HFFc6 (cell line): ENCODE measurements at places on chromosomes 12 and 14.

DNA sequence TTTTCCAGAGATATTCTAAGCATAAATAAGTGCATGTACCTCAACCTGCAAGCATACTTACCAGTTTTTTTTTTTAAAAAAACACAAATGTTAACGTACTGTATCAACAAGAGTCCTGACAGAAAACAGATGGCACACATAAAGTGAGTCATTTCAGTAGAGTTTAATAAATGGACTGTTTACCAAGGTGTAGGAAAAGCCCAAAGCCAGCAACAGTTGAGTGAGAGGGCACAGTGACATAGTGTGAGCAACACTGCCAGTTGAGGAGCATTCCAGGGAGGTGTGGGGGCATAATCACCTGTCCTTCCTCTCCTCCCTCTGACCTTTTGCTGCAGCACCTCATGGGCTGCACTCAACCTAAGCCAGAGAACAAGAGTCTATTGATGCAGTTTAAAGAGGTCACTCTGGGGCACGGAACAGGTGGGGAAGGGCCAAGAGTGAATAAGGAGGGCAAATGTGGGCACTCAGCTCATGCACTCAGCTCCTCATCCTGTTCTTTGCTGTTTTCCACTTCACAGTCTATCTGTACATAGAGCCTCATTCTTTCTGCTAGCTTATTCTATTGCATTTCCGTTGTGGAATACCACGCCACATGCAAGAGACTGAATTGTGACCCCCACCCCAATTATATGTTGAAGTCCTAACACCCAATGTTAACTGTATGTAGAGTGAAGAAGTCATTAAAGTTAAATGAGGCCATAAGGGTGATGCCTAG is 29.3 kb downstream of the DHRS2 start:
- DNase-seq, result no peak

- DNase-seq, result no peak
Measured at GRCh38 chr14:74514471-74514941, 20.9 kb downstream of the ISCA2 start.

- no peak for DNase-seq
Measured at GRCh38 chr12:92951006-92951405, 21.9 kb upstream of the EEA1 start.

GRCh38 chr12:1805441-1806081 is 14.8 kb upstream of the LRTM2 start:
- no peak for DNase-seq

DNA sequence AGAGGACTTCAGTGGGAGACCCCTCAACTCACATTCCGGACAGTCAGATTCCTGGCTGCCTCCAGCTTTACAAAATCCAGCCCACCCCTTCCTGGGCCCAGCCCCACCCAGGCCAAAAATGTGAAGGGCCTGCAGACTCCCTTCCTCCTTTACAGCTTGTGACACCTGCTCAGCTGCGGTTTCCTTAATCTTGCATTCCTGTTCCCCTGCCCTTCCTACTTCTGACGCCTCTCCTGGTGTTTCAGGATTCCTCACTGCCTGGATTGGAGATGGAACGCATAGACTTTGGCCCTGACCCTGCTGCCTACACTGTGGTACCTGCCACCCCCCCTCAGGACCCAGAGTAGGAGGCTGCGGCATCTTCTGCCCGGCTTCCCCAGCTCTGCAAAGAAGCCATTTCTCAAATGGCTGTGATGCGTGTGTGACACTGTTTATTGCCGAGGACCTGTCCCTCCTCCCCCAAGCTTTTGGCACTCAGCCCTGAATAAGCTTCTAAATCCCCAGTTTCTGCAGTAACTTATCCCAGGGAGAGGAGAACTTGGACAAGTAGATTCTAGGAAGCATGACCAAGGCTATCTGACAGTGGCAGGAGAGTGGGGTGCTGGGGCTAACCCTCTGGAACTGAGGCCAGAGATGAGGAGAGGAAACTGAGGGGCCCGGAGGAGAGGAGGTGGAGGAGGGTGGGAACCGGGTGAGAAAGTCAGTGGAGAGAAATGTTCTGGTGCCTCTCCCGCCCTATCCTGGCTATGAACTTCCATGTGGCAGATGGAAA is 24.9 kb upstream of the BCDIN3D start:
- no peak for DNase-seq

- peak; percentile 94 for DNase-seq
Measured at GRCh38 chr14:63203618-63204406, 431 bp upstream of the RHOJ start.

DNA sequence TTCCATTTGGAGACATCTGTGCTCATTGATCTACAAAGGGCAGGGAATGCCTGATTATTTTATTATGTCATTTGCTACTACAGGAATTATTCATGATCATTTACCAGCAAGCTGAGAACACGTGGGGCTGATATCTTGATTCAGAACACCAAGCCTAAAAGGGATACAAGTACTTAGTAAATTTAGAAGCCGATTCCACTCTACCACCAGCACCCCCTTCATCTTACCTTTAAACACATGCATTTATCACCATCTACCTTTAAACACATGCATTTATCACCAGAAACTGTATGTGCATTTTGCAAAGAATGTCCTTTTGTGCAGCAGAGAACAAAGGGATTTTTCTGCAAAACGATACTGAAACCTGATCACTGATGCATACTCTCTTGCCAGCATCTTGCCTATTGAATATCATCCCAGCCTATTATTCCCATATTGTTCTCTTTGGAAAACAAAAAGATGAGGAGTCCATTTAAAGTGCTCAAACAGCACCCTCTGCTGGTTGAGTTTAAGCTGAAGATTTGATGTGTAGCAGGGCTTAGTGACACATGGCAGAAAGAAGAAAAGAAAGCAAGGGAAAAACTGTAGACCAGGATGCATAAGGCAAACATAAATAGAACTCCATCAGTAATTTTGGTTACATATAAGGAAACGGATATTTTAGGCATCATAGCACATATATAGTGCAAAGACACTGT is 132.6 kb upstream of the PLEKHG7 start:
- peak; percentile 69 for DNase-seq

DNA sequence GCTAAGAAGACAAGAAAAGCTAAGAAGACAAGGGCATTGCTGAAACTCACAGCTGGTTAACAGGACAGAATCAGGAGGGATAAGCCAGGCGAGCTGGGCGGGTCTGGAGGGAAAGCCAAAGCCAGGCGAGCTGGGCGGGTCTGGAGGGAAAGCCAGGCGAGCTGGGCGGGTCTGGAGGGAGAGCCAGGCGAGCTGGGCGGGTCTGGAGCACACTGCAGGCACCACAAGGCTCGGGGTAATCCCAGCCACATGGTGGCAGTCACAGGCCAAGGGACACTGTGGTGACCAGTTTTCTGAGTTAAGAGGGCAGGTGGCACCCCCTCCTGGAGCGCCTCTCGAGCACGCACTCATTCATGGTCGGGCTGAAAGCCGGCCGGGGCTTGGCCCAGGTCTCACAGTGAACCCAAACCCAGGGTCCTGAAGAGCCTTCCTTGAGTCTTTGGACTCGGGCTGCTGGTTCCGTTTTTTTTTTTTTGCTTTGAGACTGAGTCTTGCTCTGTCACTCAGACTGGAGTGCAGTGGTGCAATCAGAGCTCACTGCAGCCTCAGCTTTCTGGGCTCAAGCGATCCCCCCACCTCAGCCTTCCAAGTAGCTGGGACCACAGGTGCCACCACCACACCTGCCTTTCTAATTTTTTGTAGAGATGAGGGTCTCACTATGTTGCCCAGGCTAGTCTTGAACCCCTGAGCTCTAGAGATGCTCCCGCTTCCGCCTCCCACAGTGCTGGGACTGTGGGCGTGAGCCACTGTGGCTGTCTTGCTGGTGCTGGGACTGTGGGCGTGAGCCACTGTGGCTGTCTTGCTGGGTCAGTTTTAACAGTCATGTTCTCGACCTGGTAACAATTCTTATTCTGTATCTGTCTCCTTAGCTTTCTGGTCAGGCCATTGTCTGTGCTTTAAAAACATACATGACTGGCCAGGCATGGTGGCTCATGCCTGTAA is 40.2 kb downstream of the HSP90AA1 start:
- DNase-seq, result peak; percentile 20
